ENCODE measurements at places on chromosomes 6 and 20.

DNA sequence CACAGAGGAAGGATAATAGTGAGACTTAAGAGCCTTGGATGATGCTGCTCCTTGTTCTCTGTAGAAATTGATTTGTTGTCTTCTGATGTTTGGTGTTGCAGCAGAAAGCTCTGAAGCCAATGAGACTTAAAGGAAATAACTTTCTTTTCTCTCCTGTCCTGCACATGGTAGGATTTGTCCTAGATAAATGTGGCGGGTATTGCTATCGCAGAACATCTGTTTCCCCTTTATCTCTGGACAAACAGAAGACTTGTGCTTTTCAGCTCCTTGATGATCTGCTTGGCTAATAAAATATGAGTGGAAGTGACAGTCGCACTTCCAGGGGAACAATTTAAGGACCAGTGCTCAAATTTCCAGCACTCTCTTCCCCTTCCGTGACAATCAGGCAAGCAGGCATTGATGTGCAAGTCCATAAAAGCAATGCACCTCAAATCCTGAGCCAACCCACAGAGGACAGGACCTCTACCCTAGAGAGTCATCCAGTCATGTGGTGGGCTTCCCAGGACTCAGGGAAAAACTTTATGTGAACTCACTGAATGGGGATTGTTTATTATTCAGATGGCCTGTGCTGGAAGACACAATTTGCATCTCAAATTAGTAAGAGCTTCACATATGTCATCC lies 9.9 kb upstream of the NCR2 start:
- no peaks in the 10 kb centered on the region for H3K36me3 ChIP-seq
- H3K4me3 ChIP-seq, result no peak overlapping the region
- no peaks in the 10 kb centered on the region for H3K27me3 ChIP-seq
- DNase-seq, result no peak

GRCh38 chr6:36593569-36594028 lies 563 bp upstream of the SRSF3 start:
- DNase-seq, result peak; percentile 76
- H3K4me1 ChIP-seq, result peaks cover 18% of the 10 kb centered on the region
- H3K27ac ChIP-seq, result peak overlapping the region; percentile 96
- peaks cover 20% of the 10 kb centered on the region for H3K36me3 ChIP-seq

DNA sequence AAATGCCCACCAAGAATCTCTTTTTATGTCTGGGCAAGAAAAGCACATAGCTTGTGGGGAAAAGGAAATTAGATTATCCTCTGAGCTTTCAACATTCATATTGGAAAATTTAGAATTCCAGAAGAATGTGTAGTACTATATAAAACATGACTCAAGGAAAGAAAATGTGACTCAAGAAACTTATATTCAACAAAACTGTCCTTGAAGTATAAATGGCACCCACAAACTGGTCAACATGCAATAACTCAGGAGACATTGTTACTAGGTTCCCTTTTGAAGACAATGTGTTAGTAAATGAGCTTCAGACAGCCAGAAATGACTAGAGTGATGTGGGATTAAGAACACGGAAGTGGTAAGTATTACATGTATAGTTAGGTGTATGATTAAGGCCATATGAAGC lies 26.1 kb upstream of the TINAG start:
- no peak for DNase-seq
- H3K27me3 ChIP-seq, result no peaks in the 10 kb centered on the region
- no peaks in the 10 kb centered on the region for H3K4me1 ChIP-seq
- H3K27ac ChIP-seq, result no peak overlapping the region
- no peaks in the 10 kb centered on the region for H3K36me3 ChIP-seq

DNA sequence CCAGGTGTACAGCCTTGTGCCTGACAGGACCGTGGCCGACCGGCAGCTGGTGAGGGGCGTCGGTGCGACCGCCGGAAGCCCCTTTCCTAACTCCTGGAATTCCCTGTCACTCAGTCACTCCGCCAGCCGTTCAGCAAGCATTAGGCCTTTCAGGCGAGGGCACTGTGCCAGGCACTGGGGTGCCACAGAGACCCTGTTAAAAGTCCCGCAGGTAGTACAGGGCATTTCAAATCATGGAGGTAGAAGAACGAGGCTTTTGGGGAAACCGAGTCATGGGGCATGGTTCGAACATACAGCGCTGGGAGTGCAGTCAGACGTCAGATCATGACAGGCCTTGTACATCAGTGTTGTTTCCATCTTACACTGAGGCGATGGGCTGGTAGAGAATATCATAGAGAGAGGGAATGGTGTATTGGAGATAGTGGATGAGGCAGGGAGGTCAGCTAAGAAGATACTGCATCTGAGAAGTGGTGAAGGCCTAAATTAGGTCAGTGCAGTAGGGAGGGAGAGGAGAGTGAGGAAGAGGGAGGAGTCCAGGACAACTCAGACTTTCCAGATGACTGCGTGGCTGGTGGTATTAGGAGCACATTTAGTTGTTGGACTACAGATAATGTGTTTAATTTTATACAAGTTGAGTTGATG lies 892 bp upstream of the DXO start:
- peak overlapping the region; percentile 88 for H3K4me3 ChIP-seq
- H3K36me3 ChIP-seq, result no peaks in the 10 kb centered on the region
- H3K4me1 ChIP-seq, result peaks cover 6% of the 10 kb centered on the region

DNA sequence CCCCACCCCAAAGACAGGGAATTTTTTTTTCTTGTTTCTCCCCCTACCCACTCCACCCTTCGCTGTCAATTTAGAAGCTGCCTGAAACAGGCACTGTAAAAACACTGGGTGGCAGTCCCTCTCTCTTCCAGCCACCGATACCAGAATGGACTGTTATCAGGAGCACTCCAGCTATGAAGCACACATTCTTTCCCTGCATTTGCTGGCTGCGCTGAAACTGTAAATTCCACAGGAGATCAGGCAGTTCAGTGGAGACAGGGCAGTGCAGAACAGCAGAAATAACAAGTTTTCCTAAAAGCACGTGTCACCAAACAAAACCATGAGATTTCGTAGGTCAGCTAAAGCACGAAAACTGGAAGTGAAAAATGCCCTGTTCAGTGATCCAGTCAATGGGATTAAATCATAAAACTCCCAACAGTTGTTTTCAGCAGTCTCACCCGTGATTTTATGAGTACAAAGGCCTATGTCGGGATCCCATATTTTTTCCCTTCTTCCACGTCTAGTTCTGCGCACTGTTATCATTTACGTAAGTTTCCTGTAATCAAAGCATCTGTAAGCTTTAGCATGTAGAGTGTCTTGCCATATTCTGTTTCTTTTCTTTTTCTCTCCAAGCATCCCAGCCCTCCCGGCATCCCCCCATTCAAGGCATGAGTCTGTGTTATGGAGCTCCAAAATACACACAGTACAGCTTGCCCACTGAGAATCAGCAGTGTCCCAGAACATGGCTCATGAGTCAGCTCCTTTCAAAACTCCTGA lies 359.9 kb upstream of the EPHA7 start:
- H3K4me3 ChIP-seq, result no peak overlapping the region
- H3K27me3 ChIP-seq, result no peaks in the 10 kb centered on the region
- H3K4me1 ChIP-seq, result no peaks in the 10 kb centered on the region
- H3K27ac ChIP-seq, result no peak overlapping the region
- no peak for DNase-seq

DNA sequence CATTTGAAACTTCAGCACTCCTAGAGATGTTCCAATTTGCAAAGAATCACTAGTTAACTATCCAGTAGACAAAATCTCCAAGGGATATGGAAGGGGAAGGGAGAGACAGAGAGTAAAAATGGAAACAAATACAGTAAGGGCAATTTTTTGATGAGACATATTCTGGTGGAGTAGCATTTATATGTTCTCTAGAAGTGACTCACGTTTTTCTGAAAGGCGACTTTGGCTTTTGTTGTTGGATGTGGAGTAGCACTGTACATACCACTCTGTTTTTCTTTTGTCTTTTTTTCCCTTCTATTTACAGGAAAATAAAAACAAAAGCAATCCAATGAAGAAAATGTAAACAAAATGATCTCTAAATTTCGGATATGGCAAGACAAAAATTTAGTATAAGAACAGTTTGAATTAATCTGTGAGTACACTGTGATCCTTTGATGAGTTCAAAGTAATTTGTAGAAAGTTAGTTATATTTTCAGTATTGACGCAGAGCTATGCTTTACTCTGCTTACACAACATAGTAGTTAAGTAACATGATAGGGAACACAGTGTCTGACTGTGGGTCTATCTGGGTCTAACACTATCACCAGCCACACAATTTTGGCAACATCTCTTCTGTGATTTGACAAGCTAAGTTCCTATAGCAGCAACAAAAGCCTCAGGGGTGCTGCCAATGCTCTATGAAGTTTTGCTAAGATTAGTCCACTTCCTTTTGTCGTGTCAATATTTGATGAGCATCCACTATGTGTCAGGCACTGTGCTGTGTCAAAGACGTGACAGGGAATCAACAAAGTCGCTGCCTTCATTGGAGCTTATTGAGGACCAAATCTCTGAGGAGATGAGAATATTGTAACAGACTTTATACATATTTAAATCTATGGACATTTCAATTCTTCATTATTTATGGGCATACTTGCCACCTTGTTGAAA lies 27.3 kb upstream of the TAGAP start:
- no peak for DNase-seq
- no peaks in the 10 kb centered on the region for H3K36me3 ChIP-seq
- H3K27ac ChIP-seq, result no peak overlapping the region
- H3K27me3 ChIP-seq, result no peaks in the 10 kb centered on the region

GRCh38 chr6:3776881-3777507 lies 25.5 kb upstream of the PXDC1 start:
- no peaks in the 10 kb centered on the region for H3K36me3 ChIP-seq
- H3K27me3 ChIP-seq, result no peaks in the 10 kb centered on the region
- DNase-seq, result no peak

DNA sequence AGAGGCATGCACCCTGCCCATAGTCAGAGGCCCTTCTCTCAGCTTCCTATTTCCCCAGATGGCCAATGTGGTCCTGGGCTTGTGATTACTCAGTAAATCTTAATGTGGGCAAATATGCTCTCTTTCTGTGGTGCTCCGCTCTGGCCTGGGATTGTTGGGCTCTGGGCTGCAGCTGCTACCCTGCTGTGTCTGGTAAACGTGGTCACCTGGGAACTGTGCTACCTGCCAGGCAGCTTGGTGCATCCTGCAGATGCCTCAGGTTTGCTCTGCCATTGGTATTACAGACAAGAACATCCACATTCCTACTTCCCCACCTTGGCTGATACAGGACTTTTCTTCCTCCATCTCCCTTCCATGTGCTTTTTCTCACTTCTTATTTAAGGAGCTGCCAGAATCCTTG lies 611.5 kb upstream of the IMPG1 start:
- peaks cover 12% of the 10 kb centered on the region for H3K4me1 ChIP-seq
- H3K27me3 ChIP-seq, result no peaks in the 10 kb centered on the region

- no peak overlapping the region for H3K27ac ChIP-seq
- no peaks in the 10 kb centered on the region for H3K4me1 ChIP-seq
- H3K4me3 ChIP-seq, result no peak overlapping the region
- no peaks in the 10 kb centered on the region for H3K36me3 ChIP-seq
Measured at GRCh38 chr6:112286010-112286409, 31.6 kb upstream of the LAMA4 start.

- DNase-seq, result no peak
- H3K27me3 ChIP-seq, result no peaks in the 10 kb centered on the region
- H3K4me1 ChIP-seq, result no peaks in the 10 kb centered on the region
- no peaks in the 10 kb centered on the region for H3K36me3 ChIP-seq
- no peak overlapping the region for H3K27ac ChIP-seq
Measured at GRCh38 chr6:135300576-135300975, 119.5 kb downstream of the MYB start.

- H3K27me3 ChIP-seq, result no peaks in the 10 kb centered on the region
- H3K4me3 ChIP-seq, result no peak overlapping the region
- no peak overlapping the region for H3K27ac ChIP-seq
Measured at GRCh38 chr6:30568245-30568644, 3.0 kb upstream of the ABCF1 start.

GRCh38 chr6:10136636-10137035 lies 278.2 kb downstream of the TFAP2A start:
- peaks cover 4% of the 10 kb centered on the region for H3K4me1 ChIP-seq
- H3K4me3 ChIP-seq, result no peak overlapping the region

DNA sequence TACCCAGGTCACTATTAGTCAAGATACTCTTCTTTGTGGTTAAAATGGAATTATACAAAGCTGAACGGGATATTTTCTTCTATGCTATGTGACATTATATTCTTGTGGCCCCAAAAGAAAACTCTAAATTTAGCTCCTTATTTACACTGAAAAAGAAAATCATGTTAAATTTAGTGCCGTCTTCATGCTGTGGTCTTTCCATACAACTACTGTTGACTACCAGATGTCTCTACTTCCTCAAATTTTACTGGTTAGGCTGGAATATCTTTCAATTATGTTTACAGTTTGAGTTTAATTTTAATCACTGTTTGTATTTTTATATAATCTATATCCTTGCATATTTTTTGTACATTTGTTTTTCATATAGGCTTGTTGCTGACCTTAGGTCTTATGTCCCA lies 95.6 kb upstream of the FOXO3 start:
- DNase-seq, result no peak
- H3K36me3 ChIP-seq, result no peaks in the 10 kb centered on the region
- no peaks in the 10 kb centered on the region for H3K4me1 ChIP-seq
- no peak overlapping the region for H3K4me3 ChIP-seq

DNA sequence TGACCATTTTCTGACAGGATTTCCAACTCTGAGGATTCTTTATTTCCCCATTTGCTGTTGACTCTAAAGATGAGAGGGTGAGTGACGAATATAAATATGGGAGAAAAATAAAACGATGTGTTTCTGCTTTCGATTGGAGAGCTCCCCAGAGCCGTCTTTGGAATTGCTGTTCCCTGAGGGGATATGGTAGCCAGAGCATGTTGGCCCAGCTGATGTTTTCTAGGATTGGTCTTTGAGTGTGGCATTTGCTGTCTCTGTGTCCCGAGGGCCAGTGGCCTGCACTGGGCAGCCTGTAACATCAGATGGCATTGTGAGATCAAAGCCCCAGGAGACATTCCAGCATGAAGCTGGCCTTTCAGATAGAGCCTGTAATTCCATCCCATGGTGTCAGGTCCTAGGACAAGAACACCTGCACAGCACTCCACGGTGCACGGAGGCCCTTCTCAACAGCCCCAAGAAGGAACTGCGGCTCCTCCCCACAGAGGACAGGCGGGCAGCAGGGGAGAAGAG lies 26.7 kb downstream of the PKIG start:
- no peak overlapping the region for H3K4me3 ChIP-seq
- no peaks in the 10 kb centered on the region for H3K27me3 ChIP-seq
- no peak for DNase-seq
- no peak overlapping the region for H3K27ac ChIP-seq
- H3K36me3 ChIP-seq, result no peaks in the 10 kb centered on the region

- H3K4me3 ChIP-seq, result no peak overlapping the region
- no peak overlapping the region for H3K27ac ChIP-seq
- peaks cover 10% of the 10 kb centered on the region for H3K36me3 ChIP-seq
- peaks cover 10% of the 10 kb centered on the region for H3K4me1 ChIP-seq
Measured at GRCh38 chr6:27468334-27468733, 4.6 kb downstream of the ZNF184 start.

DNA sequence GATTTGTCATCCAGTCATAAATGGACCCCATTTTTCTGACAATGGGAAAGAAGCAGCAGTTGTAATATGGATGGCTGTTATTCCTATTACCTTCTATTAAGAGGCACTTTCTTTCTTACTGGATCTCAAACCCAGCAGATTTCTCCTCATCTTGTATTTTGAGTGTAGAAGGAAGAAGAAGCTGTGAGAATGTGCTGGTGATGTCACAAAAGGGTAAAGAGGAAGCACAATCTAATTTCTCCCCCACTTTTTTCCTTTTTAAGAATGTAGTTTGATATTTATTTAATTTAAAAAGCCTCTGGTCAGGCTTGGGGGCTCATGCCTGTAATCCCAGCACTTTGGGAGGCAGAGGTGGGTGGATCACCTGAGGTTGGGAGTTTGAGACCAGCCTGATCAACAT lies 100.0 kb upstream of the JARID2 start:
- H3K27me3 ChIP-seq, result no peaks in the 10 kb centered on the region
- no peak overlapping the region for H3K27ac ChIP-seq
- H3K36me3 ChIP-seq, result no peaks in the 10 kb centered on the region
- DNase-seq, result no peak
- 0 out of 2 replicates have a peak, but pooled peaks cover 4% of the 10 kb centered on the region for H3K4me1 ChIP-seq

GRCh38 chr20:62501801-62502495 lies 26.2 kb upstream of the GATA5 start:
- H3K36me3 ChIP-seq, result no peaks in the 10 kb centered on the region
- no peak for DNase-seq
- no peak overlapping the region for H3K4me3 ChIP-seq

Data from MM.1S (cell line).